ENCODE measurements at places on chromosomes 11 and 22. TPM values are rescaled to one million over a fixed set of nuclear protein-coding genes. Genes with fewer than 3 reads are reported as not detected.

GRCh38 chr11:126988655-126989054 is 11.9 kb downstream of the KIRREL3 start:
- no peak overlapping the region for H3K4me3 ChIP-seq
- peaks cover 4% of the 10 kb centered on the region for H3K36me3 ChIP-seq
- DNase-seq = no peak
- H3K27ac ChIP-seq = no peak overlapping the region
- peaks cover 10% of the 10 kb centered on the region for H3K4me1 ChIP-seq
- no peaks in the 10 kb centered on the region for H3K27me3 ChIP-seq

DNA sequence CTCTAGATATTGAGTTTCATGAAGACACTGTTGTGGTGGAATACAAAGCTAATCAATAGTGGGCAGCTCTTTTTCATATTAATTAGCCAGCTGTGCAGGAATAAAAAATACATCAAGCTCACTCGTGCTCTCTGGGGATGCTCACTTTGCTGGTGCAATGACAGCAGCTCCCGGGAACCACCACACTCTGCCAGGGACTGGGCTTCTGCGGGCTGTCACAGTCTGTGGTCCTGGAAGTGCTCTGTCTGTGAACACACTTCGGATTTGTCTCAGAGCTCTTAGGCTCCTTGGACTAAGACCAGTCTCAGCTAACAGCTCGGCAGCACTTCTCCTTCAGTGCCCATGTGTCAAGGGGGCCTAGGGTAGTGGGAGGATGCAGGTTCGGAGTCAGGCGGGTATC is 393.5 kb downstream of the TENM4 start:
- H3K27ac ChIP-seq = no peak overlapping the region
- no peak for DNase-seq
- H3K27me3 ChIP-seq = no peaks in the 10 kb centered on the region
- no peaks in the 10 kb centered on the region for H3K36me3 ChIP-seq

Gene KCTD21
- total RNA-seq = 4.0 TPM

Gene SMTNL1
- total RNA-seq = 0.26 TPM

DNA sequence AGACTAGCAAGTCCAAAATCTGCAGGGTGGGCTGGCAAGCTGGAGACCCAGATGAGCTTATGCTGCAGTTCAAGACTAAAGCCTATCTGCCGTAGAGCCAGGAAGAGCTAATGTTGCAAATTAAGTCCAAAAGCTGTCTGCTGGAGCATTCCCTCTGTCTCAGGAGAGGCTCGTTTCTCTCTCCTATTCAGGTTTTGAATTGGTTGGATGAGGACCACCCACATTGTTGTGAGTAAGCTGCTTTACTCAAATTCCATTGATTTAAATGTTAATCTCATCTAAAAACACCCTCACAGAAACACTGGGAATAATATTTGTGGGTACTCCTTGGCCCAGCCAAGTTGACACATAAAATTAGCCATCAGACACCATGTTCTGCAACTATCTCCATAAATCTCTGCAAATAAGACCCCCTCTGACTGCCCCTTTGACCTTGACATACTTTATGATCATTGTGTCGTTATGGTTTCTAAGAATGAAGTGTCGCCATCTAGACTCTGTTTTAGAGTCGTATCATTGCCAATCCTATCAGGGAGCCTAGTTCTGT is 16.8 kb upstream of the CUL5 start:
- no peak for DNase-seq
- no peak overlapping the region for H3K4me3 ChIP-seq
- peaks cover 17% of the 10 kb centered on the region for H3K4me1 ChIP-seq
- peak overlapping the region; percentile 28 for H3K27ac ChIP-seq
- no peaks in the 10 kb centered on the region for H3K36me3 ChIP-seq
- no peaks in the 10 kb centered on the region for H3K27me3 ChIP-seq

GRCh38 chr11:35487532-35488078 is 37.8 kb downstream of the PAMR1 start:
- H3K4me1 ChIP-seq = no peaks in the 10 kb centered on the region
- H3K27ac ChIP-seq = no peak overlapping the region
- no peak overlapping the region for H3K4me3 ChIP-seq
- peaks cover 12% of the 10 kb centered on the region for H3K27me3 ChIP-seq

DNA sequence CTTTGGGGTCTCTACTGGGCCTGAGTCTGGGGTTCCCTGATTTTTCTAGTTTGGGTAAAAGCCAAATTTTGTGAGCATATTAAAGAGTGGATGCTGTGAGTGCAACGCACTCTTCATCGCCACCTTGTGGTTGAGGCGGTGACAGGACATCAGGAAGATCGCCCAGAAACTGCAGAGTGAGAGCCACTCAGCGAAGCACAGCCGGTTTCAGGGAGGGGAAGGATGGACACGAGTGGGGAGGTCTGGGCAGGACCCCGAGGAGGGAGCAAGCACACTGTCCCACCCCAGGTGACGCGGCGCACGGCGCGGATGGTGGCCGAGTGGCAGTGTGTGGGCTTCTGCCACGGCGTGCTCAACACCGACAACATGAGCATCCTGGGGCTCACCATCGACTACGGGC is 9.1 kb downstream of the SELENOO start:
- DNase-seq = peak; percentile 58
- no peak overlapping the region for H3K4me3 ChIP-seq
- no peaks in the 10 kb centered on the region for H3K4me1 ChIP-seq

DNA sequence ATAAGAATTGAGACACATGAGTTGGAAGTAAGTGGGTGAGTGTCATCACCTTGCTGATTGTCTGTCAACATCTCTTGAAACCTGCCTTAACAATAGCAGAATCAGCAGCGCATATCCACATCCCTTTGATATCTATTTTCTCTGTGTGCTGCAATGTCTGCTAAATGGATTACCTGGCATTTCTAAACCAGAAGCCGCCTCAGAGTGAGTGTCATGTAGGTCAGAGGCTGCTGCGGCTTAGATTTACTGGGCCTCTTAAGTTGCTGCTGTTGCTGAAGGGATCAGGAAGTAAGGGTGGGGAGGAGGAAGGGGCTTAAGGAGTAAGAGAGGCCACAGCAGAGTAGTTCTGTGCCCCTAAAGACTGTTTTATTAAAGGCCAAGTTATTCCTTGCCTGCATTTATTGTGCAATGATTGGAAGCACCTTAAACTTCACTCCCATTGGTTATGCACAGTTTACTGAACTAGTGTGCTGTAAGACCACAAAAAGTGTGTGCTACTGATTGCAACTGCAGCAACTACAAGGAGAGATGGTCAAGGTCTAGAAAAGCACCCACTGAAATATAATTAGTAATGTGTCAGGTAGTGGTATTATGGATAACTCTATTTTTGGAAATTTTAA is 29.8 kb upstream of the TMEM41B start:
- H3K36me3 ChIP-seq = no peaks in the 10 kb centered on the region
- H3K27me3 ChIP-seq = no peaks in the 10 kb centered on the region
- H3K27ac ChIP-seq = no peak overlapping the region
- H3K4me3 ChIP-seq = no peak overlapping the region
- no peak for DNase-seq

Gene NXPE2
- not detected for total RNA-seq

Gene NELL1
- 2.6 TPM for total RNA-seq

- H3K27ac ChIP-seq = no peak overlapping the region
- no peaks in the 10 kb centered on the region for H3K27me3 ChIP-seq
- H3K4me3 ChIP-seq = no peak overlapping the region
- no peak for DNase-seq
- peaks cover 47% of the 10 kb centered on the region for H3K36me3 ChIP-seq
- H3K4me1 ChIP-seq = no peaks in the 10 kb centered on the region
These were observed 43.0 kb downstream of the DBX1 start for GRCh38 chr11:20117291-20117690.

Gene IL17REL
- 0.34 TPM for total RNA-seq

DNA sequence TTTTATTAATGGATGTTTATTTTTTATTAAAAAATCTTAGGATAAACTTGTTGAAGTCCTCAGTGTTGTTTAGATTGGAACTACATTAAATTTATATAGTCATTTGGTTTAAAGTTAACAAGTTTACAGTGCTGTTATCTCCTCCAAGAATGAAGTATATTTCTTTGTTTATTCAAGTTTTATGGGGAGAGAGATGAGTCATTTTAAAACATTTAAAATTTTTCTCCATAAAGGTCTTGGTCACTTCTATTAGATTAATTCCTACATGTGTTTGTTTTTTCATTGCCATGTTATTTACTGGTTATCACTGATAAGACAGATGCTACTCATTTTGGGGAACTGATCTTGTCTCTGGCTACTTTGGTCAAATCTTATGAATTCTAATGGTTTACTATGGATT is 429.6 kb downstream of the METTL15 start:
- no peaks in the 10 kb centered on the region for H3K4me1 ChIP-seq
- H3K27me3 ChIP-seq = peaks cover 13% of the 10 kb centered on the region
- H3K36me3 ChIP-seq = no peaks in the 10 kb centered on the region
- DNase-seq = no peak
- H3K27ac ChIP-seq = no peak overlapping the region
- no peak overlapping the region for H3K4me3 ChIP-seq

Measured in WTC11 (cell line).